NCI-H526 treated with DMSO at 0.1 percent for 48 hours (cell line): ENCODE measurements at places on chromosomes 4 and X.

GRCh38 chr4:137647375-137647774 is 115.1 kb upstream of the PCDH18 start:
- no peak for DNase-seq

GRCh38 chr4:146112389-146112788 is 63.1 kb upstream of the LSM6 start:
- DNase-seq: no peak

DNA sequence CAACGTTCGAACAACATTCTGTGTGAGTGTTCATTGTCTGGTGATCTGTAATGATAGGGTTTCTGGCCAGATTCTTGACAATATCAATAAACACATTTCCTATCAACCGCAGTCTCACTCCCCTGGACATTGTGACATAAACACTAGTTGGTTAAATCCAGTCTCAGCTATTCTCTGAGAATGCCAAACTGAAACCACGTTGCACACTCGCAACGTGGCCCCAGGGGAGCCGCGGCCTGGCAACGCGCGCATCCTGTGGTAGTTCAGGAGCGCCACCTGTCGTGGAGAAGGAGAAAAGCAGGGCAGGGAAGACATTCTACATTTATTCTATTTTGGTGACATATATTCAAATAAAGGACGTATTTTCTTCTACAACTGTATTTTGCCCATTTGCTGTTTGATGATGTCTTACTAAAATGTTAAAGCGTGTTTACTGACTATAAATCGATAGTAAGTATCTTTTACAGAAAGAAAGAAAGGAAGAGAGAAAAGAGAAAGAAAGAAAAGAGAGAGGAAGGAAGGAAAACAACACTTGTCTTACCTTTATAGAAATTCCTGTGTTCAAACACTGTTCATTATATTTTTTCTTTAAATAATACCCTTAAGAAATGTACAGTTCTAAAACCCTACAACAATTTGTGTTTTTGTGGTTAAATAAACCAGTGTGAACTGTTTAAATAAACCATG is 738.3 kb upstream of the FRG1 start:
- peak; percentile 32 for DNase-seq

GRCh38 chr4:153466949-153467896 is 1.1 kb downstream of the TMEM131L start:
- DNase-seq: peak; percentile 94

DNA sequence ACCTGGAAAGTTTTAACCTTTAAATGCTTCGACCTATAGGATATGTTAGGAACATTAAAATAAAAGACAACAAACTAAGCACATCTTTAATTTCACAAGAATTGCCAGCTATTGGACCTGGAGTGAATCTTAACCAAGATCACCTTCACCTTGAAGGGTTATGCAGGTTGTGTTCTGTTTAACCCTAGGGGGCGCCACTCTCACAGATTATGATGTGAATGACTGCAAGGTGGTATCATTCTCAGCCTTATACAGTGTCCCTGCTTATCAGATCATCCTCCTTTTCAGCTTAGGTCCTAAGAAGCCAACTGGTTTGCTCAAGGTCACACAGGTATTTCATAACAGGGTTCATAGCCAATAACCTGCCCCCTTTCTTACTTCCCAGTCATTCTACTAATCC is 23.5 kb downstream of the INTS6L start:
- peak; percentile 0 for DNase-seq

DNA sequence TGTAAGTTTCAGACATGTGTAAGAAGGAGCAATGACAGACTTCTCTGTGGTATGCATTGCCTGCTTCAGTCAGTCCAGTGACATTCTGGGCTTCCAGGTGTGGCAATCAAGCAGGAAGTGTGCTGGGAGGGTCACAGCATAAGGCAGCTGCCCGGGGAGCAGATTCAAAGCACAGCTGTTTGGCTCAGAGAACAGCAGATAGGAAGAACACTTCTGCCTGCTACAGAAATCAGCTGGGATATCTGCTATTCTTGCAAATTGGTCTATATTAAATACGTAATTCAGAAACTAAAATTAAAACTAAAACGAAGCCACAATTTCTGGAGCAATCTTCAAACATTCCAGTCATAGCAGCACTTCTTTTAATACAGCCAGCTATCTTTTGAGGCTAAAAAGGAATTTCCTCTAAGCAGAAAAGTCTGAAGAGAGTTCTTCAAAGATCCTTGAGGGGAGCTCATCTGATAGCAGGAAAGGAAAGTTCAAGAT is 47.5 kb upstream of the GALNT7 start:
- DNase-seq: no peak

DNA sequence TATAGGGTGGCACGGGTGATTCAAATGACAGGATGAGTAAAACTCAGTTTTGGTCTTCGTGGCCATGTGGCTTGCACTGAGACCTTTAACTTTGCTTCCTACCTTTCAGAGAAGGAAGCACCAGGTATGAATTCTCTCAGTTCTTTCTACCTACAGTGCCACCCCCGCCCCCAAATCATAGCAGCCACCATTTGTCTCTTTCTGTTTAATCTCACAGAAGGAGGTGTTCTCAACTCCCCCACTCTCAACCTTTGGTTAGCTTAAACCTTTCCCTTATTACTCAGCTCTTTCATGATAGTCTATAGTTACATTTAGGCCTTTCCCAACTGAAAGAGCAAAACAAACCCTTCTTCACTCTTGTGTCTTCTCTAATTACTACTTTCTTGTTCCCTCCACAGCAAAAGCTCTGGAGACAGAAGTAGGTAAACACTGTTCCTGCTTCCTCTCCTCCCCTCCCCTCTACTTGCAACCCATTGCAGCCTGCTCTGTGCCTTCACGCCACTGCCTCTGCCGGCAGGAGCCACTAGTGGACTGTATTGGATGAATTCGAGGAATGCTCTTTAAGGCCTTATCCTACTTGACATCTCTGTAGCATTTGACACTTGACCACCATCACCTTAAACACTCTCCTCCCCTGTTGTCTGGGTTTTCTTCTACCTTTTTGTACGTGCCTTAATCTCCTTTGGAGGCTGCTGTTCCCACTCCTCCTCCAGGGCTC is 123.7 kb downstream of the AFF1 start:
- DNase-seq: no peak

DNA sequence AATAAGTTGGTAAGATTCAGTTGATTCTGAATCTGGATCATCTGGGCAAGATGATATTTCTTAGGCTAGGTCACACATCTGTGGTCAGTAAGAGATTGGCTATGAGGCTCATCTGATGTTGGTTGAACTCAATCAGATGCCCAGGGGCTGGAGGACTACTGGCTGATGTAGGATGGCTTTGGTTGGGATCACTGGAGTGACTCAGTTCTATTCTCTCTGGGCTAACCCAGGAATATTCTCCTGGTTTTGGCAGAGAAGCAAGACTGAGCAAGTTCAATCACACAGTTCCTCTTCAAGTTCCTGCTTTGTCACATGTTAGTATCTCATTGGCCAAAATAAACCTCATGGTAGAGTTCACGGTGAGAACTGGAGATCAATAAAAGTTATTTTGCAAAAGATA is 902.3 kb upstream of the SLIT2 start:
- DNase-seq: no peak

DNA sequence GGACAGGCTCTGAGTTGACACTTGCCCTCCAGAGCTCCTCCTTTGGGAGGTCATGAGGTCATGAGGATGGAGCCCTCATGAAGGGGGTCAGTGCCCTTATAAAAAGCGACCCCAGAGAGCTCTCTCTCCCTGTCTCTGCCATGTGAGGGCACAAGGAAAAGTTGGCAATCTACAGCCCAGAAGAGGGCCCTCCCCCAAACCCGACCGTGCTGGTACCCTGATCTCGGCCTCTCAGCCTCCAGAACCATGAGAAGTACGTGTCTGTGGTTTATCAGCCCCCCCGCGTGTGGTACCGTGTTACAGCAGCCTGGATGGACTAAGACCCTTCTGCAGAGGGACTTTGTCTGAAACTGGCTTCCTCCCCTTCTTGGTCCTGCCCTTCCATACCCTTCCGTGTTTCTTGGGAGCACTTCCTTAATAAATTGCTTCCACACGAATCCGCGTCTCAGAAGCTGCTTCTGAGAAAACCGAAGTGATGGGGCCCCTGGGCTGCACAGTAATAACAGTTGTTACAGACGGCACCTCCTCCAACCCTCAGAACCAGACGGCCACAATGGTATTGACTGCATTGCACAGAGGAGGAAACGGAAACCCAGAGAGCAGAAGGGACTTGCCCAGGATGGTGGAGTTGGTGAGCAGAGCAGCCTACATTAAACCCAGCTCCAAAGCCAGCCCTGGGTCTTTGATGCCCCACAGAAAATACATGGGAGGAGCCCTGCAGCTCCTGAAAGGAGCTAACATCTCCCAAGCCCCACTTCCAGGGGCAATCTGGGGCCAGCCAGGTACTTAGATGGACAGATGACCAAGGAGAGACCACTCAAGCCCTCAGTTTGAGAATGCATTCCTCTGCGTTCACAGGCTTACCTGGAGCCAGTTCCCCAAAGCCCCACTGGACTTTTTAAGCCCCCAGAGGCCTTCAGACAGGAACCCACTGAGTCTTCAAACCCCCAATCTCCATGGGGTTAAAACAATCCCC is 242.7 kb downstream of the BCOR start:
- DNase-seq: no peak

- DNase-seq: no peak
Measured at GRCh38 chrX:28609917-28610613, 22.8 kb downstream of the IL1RAPL1 start.

GRCh38 chr4:100022792-100023222 is 72.7 kb upstream of the H2AZ1 start:
- no peak for DNase-seq

DNA sequence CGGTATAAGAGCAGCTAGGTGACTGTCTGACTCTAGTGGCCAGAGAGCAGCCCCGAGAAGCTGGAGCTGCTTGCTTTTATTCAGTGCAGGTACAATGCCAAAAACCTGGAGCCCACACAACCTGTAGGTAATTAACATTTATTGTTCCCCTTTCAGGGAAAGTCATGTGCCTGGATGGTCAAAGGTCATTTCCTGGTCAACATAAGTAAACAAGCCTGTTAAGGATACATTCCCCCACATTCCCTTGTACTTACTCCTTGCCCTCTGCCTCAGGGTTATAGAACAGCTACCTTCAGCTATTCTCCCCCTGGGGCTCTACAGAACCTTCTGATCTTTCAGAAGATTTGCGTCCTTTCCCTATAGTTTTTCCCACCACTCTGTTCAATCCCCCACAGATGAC is 253.4 kb downstream of the TMA16 start:
- no peak for DNase-seq

DNA sequence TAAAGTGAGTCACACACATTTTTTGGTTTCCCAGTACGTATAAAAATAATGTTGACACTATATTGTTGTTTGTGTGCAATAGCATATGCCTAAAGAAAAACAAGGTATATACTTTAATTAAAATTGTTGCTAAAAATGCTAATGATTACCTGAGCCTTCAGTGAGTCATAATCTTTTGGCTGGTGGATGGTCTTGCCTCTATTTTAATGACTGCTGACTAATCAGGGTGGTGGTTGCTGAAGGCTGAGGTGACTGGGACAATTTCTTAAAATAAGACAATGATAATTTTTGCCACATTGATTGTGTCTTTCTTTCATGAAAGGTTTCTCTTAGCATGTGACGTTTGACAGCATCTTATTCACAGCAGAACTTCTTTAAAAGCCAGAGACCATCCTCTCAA is 21.0 kb upstream of the ANXA10 start:
- no peak for DNase-seq

DNA sequence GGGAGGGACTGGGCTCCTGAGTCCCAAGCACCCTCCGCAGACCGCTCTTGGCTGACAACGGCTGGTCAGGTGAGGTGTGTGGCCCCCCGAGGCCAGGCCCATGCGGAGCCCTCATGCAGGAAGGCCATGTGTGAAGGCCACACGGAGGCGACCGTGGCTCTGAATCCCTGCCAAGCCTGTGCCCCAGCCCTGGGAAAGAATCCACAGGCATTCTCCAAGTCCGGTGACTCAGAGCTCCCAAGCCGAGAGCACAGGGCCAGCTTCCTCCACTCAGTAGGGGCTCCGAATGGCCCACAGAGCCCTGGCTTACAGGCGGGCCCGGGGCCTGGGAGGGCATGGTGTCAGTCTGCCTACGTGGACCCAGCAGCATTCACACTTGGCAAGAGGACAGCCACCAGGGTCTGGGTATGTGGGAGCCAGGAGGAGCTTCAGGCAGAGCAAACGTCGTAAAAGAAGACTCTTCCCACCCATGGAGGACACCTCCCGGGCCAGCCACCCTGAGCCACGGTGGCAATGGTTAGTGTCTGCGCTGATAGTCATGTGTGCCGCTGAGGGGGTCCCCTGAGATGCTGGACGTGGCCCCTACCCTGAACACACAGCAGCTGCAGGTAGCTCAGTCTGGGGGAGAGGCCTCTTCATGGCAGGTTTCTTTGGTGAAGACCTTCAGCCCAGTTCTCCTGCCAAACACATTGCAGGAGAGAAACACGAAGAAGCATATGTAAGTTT is 105.7 kb downstream of the PSAPL1 start:
- no peak for DNase-seq

GRCh38 chrX:26352891-26353430 is 137.0 kb downstream of the MAGEB5 start:
- DNase-seq: no peak

DNA sequence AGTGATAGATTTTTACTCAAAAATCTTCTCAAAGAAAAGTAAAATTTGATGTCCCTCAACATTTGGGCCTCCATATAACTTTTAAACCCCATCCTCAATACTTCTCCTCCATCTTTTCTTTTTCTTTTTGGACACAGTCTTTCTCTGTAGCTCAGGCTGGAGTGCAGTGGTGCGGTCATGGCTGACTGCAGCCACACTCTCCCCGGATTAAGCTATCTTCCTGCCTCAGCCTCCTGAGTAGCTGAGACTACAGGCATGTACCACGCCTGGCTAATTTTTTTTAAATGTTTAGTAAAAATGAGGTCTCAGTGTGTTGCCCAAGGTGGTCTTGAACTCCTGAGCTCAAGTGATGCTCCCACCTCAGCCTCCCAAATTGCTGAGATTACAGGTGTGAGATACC is 33.1 kb downstream of the KDM6A start:
- no peak for DNase-seq

GRCh38 chrX:107856289-107856688 is 30.6 kb downstream of the MID2 start:
- DNase-seq: peak; percentile 36

- DNase-seq: no peak
Measured at GRCh38 chrX:116757491-116757890, 294.7 kb upstream of the CT83 start.

GRCh38 chrX:151825007-151825406 is 87.7 kb upstream of the MAGEA4 start:
- DNase-seq: no peak

- no peak for DNase-seq
Measured at GRCh38 chr4:52680381-52680780, 21.3 kb upstream of the USP46 start.

- no peak for DNase-seq
Measured at GRCh38 chr4:104735174-104735573, 240.5 kb upstream of the CXXC4 start.

- no peak for DNase-seq
Measured at GRCh38 chrX:590693-591404, 39.7 kb upstream of the SHOX start.

GRCh38 chrX:34631479-34632220 is 25.4 kb downstream of the TMEM47 start:
- DNase-seq: no peak

DNA sequence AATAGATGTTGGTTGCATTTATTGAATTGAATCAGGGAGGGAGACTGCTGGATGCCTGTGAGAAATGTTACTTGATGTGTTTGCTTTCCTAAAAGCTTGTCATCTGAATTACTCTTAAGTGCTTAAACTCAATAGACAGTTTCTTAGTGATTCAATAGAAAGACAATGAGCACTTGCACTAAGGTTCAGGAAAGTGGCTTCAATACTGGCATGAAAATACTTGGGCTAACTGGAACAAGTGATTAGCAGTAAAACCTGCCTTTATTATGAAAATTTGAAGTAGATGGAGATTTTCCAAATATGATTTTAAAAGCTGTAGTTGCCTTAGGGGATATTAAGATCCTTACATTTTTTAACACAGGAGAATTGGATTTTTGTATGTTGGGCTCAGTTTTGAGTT is 123.3 kb downstream of the RNF150 start:
- DNase-seq: no peak
